ENCODE measurements at places on chromosomes 7 and 10.
A peak's percentile ranks its signal among the peaks of the same experiment; 100 is the strongest.

GRCh38 chr10:11796474-11796873 lies 26.7 kb upstream of the PROSER2 start:
- no peak for DNase-seq

- DNase-seq: peak; percentile 88
Measured at GRCh38 chr10:73591935-73592699, 975 bp upstream of the USP54 start.

DNA sequence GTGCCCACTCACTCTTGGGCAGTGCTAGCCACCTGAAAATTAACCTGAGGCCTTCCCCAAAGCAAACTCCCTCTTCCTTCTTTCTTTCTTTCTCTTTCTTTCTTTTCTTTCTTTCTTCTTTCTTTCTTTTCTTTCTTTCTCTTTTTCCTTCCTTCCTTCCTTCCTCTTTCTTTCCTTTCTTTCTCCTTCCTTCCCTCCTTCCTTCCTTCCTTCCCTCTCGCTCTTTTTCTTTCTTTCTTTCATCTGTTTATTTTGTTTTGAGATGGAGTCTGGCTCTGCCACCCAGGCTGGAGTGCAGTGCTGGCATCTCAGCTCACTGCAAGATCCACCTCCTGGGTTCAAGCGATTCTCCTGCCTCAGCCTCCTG lies 17.0 kb upstream of the KPNA7 start:
- DNase-seq: no peak

DNA sequence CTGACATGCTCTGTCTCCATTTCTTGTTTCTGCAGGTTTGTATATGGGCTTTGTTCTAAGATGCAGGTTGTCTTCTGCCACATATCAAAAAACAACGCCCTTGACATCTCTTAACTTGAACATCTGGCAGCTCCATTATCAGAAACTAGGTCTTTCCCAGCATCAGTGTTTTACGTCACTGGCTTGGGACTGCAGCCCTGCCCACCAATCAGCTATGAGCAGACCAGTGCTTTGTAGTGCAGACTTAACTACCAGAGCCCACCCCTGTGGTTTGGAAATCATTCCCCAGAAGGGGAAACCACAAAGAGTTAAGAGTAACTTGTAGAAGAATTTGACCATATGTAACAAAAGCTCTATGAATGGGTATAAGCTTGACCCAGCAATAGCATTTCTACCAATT lies 132.4 kb downstream of the SEPTIN14 start:
- DNase-seq: no peak

DNA sequence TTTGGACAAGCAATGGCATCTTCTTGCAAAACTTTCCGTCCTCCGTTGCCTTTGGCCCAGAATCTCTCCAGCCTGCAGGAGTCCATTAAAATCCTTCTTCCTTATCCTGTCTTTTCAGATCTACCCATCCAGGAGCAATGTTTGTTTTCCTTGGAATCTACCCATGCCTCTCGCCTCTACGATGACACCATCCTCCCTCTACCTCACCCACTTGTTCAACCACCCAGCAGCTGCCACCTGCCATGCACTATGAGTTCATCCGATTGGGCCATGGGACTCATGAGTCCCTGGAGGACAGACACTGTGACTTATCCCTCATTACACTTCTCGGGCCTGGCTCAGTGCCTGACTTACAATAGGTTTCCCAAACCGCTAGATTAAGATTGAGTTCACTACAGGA lies 26.8 kb upstream of the MGMT start:
- no peak for DNase-seq

DNA sequence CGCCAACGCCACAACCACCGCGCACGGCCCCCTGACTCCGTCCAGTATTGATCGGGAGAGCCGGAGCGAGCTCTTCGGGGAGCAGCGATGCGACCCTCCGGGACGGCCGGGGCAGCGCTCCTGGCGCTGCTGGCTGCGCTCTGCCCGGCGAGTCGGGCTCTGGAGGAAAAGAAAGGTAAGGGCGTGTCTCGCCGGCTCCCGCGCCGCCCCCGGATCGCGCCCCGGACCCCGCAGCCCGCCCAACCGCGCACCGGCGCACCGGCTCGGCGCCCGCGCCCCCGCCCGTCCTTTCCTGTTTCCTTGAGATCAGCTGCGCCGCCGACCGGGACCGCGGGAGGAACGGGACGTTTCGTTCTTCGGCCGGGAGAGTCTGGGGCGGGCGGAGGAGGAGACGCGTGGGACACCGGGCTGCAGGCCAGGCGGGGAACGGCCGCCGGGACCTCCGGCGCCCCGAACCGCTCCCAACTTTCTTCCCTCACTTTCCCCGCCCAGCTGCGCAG lies 424 bp downstream of the EGFR start:
- peak; percentile 85 for DNase-seq

GRCh38 chr10:92162541-92162940 lies 128.3 kb downstream of the CPEB3 start:
- DNase-seq: no peak
